ENCODE measurements at places on chromosomes 7 and 10.

DNA sequence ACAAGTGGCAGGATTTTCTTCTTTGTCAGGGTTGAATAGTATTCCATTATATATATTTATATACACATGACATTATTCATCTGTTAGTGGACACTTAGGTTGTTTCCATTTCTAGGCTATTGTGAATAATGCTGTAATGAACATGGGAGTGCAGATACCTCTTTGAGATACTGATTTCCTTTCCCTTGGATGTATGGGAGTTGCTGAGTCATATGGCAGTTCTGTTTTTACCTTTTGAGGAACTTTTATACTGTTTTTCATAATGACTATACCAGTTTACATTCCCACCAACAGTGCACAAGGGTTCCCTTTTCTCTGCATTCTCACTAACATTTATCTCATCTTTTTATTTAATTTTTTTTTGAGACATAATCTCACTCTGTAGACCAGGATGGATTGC, 1.8 kb upstream of the CLCN1 start:
- DNase-seq = no peak

DNA sequence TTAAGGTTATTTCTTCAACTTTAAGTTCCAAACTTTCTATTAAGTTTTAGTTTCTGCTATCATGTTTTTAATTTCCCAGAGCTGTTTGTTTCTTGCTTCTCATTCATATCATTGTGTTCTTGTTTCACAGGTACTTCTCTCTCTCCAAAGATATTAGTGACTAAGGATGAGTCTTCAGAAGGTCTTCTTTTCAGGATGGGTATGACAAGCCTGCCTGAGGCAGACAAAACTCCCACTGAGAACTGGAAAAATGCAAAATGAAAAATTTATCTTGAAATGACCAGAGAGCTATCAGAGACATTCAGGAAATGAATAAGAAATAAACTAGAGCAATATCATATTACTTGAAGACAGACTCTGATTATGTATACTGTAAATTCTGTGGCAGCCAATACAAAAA, 110.8 kb upstream of the EGFR start:
- DNase-seq = no peak

DNA sequence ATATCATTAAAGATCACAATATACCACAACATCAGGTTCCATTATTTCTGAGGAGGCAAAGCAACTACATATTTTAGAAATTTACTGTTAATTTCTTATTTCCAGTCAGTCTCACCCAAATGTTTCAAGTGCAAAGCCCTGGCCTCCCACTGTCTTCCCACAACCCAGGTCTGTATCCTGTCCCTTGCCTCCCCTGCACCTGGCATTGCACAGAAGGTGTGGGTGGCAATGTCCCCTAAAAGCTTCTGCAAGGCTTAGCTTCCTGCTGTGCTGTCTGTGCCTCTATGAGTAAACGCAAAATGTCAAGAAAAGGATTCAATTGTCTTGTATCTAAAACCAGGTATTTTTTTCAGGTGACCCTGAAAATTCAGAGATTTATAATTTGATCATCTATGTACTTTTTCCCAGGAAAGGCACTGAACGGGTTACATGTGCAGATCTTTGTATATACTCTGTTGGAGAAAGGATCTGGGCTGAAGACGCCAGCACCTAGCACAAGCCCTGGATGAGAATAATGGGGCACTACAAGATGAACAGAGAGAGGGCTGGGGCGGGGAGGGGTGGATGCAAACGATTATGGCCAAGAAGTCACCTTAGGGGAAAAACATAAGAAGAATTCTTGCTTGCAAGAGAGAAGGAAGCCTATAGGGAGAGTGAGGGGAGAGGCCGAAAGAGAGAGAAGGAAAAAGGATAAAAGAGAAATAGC, 3.1 kb upstream of the ANTXRL start:
- DNase-seq = no peak

GRCh38 chr7:139808427-139808826, 20.6 kb upstream of the TBXAS1 start:
- no peak for DNase-seq

GRCh38 chr10:51999096-51999495, 299.7 kb upstream of the CSTF2T start:
- DNase-seq = no peak

GRCh38 chr10:89627830-89628229, 17.2 kb downstream of the PANK1 start:
- no peak for DNase-seq

GRCh38 chr7:84688671-84689070, 494.1 kb upstream of the SEMA3A start:
- no peak for DNase-seq

DNA sequence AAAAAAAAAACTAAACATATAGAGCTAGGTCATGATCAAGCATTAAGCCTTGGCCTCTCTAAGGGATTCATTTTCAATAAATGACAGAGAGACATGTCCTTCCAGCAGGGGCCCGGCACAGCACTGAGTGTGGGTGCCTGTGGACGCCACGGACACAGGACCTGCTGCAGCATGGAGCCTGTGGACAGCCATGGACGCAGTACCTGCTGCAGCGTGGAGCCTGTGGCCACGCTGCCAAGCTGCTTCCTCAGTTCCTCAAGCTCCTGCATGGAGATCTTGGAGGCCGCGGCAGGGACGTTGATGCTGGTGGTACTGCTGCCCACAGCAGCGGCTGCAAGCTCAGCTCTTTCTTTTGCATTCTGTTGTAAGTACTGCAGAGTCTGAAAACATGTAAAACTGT, 9.4 kb downstream of the TUBGCP2 start:
- no peak for DNase-seq

- DNase-seq = no peak
Observed at GRCh38 chr7:55903985-55904759, 16.9 kb downstream of the ZNF713 start.

DNA sequence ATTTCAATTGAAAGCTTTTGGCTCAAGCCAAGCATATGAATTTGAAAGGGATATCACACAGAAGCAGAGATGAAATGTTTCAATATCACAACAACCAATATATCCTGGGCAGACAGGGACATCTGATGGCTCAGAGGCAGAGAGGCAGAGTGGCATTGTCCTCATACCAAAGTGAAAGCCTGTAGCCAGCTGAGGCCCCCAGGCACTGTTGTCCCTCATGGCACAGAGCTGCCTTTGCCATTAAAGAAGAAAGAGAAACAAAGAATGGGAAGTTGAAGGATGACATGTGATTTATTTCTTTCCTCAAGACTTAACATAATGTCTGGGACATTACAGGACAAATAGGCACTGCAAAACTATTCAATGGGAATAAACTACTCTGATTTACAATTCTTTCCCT, 504.3 kb upstream of the PCDH15 start:
- no peak for DNase-seq

- DNase-seq = no peak
Observed at GRCh38 chr7:2476298-2476697, at the start of gene GRIFIN. GRIFIN (minus strand) TSS chr7:2476398; CDS start chr7:2476383, 15 bp downstream.

GRCh38 chr7:19020711-19021110, 96.7 kb downstream of the TWIST1 start:
- no peak for DNase-seq

DNA sequence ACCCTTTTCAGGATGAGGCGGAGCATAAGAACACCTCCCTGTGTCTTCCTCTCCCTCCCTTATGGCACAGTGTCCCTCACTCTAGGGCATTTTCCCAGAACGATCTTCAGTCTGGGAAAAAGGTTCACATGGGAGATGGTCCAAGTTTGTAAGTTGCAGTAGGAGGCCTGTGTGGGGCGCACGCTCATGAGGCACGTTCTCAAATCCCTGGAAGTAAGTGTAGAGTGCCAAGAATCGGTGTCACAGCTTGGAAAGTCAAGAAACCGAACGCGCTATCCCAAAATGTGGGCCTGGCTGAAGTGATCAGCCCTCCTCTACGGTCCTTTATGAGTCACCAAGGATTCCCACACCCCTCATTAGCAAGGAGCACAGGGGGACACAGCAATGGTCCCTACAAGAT, 23.9 kb upstream of the SMARCD3 start:
- DNase-seq = no peak
